ENCODE measurements at places on chromosomes 7 and 10. TPM values are rescaled to one million over a fixed set of nuclear protein-coding genes. Genes with fewer than 3 reads are reported as not detected.

GRCh38 chr7:70237831-70238575 is 639.7 kb downstream of the AUTS2 start:
- DNase-seq, result peak; percentile 16

The PTPN20 gene
- 0.70 TPM for polyA plus RNA-seq

The CEP41 gene
- 20.9 TPM for polyA plus RNA-seq

- DNase-seq, result peak; percentile 68
Observed at GRCh38 chr7:94289071-94289470, 105.6 kb upstream of the COL1A2 start.

GRCh38 chr10:62457196-62457595 is 83.0 kb downstream of the ZNF365 start:
- no peak for DNase-seq

DNA sequence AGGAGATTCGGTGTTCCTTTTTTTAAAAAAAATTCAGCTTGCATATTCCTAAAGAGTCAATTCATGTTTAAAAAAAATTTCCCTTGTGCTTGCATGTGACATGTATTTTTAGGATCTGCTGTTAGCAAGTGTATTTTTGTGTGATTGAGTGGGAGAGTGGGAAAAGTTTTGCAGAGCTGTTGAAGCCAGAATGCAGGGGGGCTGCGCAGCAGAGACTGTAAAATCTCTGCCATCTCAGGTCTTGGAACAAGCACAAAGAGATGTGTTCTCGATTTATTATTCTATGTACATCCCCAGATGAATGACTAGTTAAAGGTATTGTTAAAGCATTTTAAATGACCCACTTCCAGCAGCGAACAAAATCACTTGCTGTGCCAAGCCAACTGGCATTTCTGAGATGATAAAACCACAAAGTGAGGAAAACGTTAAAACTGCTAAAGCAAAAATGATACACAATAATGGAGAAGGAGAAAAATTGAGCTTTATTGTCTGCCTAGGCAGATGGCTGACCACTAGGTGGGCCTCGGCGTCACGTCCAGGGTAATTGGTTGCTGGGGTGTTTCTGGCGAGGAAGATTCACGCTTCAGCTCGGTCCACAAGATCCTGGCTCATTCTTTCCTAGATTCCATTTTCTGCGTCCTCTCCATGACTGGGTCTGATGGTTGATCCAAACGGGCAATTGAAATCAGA is 67.0 kb upstream of the ATRNL1 start:
- DNase-seq, result peak; percentile 13

DNA sequence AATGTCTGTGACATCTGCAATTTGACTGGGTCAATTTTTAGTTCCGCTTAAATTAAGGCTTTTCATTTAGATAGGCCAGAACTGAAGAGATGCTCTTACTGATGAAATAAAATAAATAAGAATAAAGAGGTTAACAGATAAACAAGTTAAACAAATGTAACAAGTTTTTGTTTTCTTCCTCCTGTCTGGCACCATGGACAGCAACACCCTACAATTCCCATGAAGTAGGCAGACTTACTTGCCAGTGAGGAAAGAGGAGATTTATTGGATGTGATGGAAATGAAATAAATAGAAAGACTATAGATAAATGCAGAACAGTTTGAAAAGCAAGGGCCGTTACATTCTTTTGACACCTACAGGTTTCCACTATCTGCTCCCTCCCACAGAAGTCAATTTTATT is 118.5 kb downstream of the AMPH start:
- no peak for DNase-seq

The PTPRN2 gene
- polyA plus RNA-seq, result 3.9 TPM

- DNase-seq, result no peak
Observed at GRCh38 chr10:63236113-63236935, 103.2 kb downstream of the NRBF2 start.

The DLX6 gene
- 0.37 TPM for polyA plus RNA-seq

The MEST gene
- 36.7 TPM for polyA plus RNA-seq

DNA sequence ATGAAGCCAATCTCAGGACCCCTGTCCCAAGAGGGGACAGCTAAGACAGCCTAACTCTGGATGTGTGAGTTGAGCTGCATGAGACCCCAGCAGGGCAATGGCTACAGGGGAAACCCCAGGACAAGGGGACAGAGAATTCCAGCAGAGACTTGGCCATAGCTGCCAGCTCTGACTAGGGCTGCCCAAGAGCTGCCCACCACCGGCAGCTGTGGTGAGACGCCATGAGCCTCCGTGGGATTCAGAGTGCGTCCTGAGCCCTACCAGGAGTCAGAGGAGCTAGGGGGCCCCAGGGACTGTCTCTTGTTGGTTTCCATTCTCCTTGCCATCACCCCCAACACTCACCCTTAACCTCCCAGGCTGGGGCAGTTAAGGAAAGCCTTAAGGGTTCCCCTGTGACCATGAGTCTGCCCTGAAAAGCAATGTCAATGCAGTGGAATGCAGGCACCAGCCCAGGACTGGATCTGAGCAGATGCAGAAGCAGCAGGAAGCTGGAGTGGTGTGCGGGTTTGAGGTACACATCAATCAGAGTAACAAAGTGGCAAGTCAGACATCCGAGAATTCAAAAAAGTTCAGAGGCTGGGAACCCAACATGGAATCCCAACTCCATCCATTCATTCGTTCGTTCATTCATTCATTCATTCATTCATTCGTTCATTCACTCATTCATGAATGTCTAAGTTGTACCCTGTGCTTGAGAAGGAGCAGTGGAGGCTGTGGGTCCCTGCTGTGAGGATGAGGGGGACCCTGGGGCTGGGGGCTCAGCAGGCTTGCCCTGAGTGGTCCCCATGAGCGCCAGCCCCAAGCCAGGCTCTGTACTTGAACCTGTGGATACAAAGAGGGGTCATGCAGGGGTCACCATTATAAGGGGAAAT is 52.9 kb downstream of the C10orf120 start:
- no peak for DNase-seq

GRCh38 chr10:104322416-104322782 is 15.9 kb downstream of the ITPRIP start:
- peak; percentile 50 for DNase-seq

GRCh38 chr7:100894860-100895700 is 608 bp downstream of the ACHE start:
- DNase-seq, result peak; percentile 95

Data from SK-N-SH (cell line).